Karpas-422 (cell line): ENCODE measurements at places on chromosomes 1 and 21.

DNA sequence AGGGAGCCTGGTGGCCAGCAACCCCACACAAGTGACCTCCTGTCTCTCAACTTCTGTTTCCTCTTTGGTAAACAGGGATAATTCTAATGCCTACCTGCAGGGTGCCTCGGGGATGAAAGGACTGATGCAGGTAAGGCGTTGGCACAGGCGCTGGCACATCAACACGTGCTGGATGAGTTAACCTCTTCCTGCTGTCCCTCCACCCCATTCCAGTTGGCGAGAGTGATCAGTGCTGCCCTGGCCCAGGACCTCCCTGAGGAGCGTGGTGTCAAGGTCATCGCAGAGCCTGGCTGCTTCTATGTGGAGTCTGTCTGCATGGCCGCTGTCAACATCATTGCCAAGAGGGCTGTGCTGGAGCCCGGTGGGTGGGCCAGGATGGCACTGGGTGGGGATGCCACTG lies 69.1 kb upstream of the TINAGL1 start:
- no peak for DNase-seq

GRCh38 chr21:14080764-14081096 lies 130.0 kb downstream of the LIPI start:
- DNase-seq = no peak

DNA sequence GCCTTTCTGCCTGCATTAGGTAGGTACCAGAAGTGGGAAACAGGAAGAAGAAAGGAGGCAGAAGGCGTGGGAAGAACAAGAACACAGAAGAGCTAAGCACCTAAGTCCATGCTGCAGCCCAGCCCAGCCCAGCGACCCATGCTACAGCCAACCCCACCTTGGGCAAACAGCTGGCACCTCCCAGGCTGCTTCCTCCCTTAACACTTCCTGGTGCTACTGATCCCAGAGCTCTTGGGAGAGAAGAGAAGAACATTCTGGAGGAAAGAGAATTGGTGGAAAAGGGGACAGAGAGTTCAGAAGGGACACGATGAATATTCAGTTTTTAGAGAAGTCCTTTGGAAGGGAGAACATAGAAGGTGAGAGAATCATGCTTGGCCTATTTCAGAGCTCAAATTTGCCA lies 28.5 kb downstream of the PLEKHA6 start:
- DNase-seq = no peak

DNA sequence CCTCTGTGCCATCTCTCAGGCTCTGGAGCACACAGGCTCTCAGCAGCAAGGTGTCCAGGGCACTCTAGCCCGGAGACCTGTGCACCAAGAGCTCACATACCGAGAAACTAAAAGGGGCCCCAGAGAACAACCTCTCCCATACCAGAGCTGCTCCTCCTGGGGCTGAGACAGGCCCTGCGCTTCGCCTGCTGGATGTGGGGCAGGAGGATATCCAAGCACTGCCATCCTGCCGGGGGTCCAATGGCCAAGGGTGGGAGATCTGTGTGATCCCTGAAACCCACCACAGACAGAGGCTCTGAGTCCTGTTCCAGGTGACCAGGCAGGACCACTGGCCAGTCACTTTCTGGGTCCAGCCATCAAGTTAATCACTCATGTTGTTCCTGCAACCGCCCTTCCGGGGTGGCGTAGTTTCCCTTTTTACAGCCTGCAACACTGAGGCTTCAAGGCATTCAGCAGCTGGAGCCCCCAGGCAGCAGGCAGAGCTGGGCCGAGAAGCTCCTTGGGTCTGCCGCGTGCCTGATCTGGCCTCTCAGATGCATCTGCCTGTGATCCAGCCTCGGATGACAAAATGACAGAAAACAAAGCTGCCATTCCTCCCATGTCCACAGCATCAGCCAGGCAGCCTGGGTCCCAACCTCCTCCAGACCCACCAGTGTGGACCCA lies 36.7 kb upstream of the ACTRT2 start:
- DNase-seq = no peak

DNA sequence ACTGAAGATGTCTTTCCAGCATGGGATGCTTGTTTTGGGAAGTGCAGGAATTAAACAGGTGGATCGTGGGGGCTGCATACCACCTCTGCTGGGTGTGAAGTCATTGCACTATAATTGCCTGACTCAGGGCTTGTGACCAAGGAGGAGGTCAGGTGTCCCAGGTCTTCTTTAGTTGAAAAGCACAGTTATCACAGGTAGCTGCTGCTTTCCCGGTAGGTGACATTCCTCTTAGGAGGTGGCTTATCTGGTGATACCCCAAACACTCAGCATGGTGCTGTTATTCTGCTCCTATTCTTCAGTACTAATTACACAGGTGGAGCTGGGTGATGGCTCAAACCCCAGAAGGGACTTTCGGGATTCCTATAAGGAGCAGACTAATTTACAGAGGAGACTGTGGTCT lies 320.3 kb upstream of the PLXNA2 start:
- no peak for DNase-seq

DNA sequence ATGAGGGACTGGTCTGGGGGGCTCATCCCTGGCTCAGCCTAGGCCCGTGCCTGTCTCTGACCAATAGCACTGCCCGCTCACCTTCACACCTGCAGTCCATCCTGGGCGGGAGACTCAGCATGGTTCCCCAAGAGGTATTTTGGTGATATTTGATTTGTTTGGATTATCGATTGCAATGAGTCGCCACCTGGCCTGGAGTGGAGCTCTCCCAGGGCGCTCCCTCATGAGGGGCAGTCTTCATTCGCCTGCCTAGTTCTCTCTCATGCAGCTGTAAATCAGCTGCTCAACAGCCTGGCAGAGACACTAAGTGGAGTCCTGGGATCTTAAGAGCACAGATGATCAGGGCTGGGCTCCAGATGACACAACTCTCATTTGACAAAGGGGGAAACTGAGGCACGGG lies 90.1 kb upstream of the ACTL8 start:
- no peak for DNase-seq

GRCh38 chr1:177546346-177546745 lies 375.6 kb downstream of the BRINP2 start:
- DNase-seq = no peak

DNA sequence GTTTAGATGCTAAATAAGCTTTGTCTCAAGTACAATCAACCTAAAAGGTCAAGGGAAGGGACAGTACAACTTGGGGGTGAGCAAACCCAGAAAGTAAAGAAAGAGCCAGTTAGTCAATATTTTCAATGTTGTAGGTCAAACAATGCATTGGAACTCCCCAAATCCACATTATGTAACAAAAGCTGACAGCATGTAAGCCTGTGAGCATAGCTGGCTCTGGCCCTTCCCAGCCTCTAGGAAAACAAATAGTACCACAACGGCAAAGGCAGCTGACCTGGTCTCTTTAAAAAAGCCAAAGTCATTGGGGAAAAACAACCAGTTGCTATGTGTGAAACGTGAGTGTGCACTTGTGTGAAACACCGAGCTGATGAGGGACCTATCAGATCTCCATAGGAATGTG lies 3.4 kb downstream of the CBR1 start:
- no peak for DNase-seq

DNA sequence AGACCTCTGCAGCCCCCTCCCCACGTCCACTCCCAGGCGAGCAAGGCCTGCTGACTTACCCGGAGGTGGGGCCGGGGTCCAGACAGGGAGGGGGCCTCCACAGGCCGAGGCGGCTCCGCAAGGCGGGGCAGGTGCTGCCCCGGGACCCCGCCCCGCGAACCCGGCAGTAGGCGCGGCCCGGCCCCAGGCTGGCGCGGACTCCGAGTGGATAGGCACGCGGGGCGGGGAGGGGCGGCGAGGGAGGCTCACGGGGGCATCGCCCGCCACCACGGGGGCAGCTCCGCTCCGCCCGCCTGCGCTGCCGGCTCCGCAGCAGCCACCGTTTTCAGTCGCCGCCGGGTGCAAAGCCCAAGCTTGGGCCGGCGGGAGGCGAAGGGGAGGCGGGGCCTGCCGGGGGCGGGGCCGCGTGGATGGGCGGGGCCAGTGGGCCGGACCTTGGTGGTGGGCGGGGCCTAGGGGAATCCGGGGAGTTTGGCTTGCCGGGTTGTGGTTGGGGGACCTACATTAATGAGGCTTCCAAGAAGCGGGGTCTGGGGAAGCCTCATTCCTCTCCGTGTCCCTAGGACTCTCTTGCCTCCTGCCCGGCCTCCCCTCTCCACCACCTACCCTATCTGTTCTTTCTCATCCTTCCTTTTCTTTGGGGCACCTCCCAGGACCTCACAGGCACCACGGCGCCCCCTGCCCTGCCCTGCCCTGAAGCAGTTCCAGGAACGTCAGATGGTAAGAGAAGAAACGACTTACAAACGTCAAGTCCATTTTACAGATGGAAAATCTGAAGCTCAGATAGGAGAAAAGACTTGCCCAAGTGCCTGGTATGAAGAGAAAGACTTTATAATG lies at the start of gene RIMS3:
TSS of gene RIMS3 (minus strand) at position 348 of the 837 bp plus-strand sequence. CDS start 23,757 bp downstream, outside the sequence.
- DNase-seq = peak; percentile 91

DNA sequence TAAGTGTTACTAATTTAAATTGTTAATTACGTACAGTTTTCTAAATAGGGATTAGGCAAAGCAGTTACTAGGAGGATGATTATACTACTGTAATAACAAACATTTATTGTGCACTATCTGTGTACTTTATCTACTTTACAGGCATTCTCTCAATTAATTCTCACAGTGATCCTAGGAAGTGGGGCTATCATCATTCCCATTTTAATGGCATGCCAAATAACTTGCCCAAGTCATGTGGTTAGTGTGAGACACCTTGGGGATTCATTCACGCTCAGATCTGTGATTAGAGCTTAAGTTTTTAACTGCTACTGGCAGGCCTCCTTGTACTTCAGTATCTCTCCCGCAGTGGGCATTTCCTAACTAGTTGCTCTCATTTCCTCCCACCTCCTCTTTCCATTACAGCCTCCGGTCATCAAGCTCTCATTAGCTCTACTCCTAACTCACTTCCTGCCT lies 11.5 kb downstream of the PHLDA3 start:
- no peak for DNase-seq

GRCh38 chr1:234527346-234527745 lies 48.4 kb upstream of the TARBP1 start:
- no peak for DNase-seq

DNA sequence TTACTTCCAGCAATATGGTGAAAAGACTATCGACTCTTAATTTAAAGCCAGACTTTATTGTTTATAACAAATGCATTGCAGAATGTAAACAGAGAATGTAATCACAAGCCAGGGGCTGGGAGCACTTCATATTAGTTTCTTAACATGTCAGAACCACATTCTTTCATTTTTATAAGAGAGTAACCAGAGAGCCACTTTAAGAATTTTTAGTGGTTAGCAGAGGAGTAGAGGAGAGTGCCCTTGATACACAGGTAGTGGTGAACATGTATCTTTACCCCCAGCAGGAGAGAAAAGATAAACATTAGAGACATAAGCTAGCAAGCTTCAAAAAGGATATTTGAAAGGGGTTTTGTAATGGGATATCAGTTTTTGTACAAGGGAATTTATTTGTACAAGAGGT lies 11.1 kb downstream of the AMY2B start:
- DNase-seq = no peak

DNA sequence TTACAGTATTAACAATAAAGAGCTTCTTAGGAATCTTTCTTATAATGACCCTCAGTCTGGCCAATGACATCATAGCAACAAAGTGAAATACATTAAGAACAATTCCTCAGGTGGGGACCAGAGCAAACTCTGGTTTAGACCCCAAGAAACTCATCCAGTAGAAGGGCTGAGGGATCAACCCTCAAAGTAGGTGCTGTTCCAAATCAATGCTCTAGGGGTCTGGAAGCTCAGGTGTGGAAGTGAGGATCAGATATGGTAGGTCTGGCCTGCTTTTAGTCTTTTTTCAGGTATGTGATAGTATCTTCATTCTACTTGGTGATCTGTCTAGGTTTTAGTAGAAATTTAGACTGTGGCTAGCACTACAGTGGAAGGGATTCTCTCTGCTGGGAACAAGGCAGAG lies 291.7 kb downstream of the PDE4B start:
- DNase-seq = no peak

- DNase-seq = peak; percentile 92
These were observed 8.1 kb upstream of the TRAF3IP3 start for GRCh38 chr1:209747580-209748262.

DNA sequence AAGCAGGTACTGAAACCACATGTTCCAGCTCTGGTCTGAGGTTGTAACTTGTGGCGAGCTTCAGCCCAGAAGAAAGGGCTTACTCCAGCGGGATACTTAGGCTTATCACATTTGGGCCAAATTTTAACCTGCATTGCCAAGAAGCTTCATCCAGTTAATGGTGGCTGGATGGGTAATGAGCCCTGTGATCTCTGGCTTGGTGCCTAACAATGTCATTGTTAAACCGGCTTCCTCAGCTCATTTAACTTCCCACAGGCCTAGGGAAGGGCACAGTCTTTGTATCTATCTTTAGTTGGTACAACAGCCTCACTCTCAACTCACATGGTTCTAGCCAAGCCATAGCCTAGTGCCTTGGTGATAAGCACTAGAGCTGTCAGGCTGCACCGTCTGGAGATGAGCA lies 43.6 kb upstream of the CCDC190 start:
- DNase-seq = no peak

GRCh38 chr1:147171399-147172167 lies 687 bp downstream of the PRKAB2 start:
- peak; percentile 49 for DNase-seq

- DNase-seq = no peak
These were observed 409.9 kb upstream of the C1orf87 start for GRCh38 chr1:60483509-60483908.

- DNase-seq = no peak
These were observed 211.7 kb upstream of the TMEM51 start for GRCh38 chr1:14941864-14942263.

- DNase-seq = no peak
These were observed 74.3 kb downstream of the BRINP3 start for GRCh38 chr1:190403402-190403801.

DNA sequence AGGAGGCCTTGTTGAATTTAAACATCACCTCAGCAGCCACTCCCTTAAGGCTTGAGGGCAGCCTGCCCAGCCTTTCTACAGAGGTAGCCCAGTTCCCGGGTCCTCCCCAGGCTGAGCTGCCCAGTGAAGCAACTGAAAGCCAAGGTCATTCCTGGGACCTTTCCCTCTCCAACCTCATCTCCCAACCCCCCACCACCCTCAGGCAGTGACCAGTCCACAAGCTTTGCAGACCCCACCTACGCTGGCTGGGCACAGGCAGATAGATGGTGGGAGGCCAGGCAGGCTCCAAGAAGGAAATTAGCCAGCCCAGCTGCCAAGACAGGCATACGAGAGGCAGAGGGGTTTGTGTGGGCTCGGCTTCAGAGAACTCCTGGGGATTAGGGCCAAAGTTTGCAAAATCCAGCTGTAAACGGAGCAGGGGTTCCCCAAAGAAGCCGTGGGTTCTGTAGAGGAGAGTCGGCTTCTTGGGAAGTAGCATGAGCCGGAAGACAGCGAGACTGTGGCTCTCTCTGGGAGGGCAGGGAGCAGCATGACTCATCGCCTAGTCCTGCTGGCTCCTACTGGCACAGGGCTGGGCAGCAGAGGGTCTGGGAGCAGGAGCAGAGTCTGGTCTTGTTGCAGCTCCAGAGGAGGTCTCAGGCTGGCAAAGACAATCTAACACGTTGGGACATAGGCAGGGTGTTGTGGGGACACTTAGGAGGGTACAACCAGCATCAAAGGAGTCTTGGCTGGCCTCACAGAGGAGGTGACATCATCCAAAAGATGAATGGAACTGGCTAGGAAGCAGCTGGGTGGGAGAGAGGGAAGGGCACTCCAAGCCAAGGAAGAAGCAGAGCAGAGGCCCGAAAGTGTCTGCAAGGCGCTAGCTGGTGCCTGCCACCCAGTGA lies 2.8 kb upstream of the ZC3H12A start:
- DNase-seq = no peak

- DNase-seq = no peak
These were observed 8.5 kb downstream of the AZIN2 start for GRCh38 chr1:33089457-33089856.
